ENCODE measurements at places on chromosomes 4 and X.
A peak's percentile ranks its signal among the peaks of the same experiment; 100 is the strongest.

DNA sequence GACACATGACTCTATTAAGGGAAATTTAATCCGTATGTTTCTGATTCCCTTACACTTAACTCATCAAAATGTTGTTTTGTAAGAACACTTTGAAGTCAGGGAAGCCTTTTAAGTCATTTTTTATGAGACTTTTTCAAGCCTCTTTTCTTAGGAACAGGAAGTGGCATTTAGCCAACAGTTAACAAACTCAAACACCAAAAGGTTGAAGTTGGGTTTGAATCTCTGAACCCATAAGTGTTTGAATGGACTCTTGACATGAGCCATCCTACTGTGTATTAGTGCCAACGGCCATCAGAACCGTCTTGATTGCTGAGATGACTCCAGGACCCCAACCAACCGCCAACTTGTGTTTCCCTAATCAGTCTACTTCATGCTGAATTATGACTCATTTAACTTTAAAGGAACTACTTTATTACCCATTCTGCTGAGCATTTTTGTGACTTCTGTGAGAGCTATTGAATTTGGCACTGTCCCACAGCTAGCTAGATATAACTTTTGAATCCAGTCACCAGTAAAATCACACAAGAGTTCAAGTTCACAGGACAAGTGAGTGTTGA, 209.1 kb upstream of the FAT1 start:
- no peak for DNase-seq

- no peak for DNase-seq
These were observed 19.9 kb downstream of the TSC22D3 start for GRCh38 chrX:107755721-107756120.

- DNase-seq = no peak
These were observed 59.9 kb upstream of the TXK start for GRCh38 chr4:48193921-48194468.

GRCh38 chrX:51922561-51922960, 29.1 kb downstream of the MAGED1 start:
- DNase-seq = no peak

DNA sequence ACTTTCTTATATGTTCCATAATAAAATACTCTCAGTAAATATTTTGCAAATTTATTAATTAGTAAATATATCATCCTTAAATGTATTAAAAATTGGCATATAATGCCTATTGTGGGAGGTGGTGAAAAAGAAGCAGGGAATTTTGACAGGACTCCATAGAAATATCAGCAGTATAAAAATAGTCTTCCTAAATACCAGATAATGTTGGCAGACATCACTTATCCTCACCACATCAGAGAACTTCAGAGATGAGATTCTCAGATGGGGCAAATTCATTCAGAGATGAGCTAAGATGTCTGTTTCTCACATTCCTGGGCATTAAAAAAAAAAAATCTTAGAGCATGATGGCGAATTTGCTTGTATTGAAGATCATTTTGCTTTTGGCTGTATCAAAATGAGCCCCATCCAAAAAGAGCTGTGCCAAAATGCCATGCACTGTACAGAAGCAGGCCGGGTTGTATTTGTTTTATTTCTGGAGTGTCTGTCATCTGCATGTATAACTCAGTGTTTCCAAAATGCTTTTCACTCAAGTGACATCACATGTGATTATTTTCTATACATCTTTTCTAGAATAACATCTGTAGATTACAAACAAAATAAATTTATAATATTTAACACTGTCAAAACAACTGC, 41.7 kb downstream of the ATP8A1 start:
- no peak for DNase-seq

- no peak for DNase-seq
These were observed 105.8 kb downstream of the NFKB1 start for GRCh38 chr4:102606846-102607450.

DNA sequence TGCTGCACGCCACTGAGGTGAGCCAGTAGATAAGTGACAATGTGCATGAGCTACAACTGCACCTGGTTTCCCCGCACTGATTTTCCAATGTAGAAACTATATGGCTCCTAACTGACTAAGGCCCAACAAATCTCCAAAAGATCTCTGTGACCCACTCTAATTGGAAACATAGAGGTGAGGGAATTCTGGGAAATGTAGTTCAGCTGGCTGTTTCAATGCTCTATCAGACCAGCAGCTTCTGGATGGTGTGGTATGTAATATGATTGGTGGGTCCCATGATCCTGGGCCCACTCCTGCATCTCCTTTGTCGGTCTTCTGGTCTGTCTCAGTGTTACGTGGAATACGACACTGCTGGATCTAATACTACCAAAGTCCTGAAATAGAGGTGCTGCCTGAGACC, 18.6 kb downstream of the CCDC160 start:
- DNase-seq = no peak

DNA sequence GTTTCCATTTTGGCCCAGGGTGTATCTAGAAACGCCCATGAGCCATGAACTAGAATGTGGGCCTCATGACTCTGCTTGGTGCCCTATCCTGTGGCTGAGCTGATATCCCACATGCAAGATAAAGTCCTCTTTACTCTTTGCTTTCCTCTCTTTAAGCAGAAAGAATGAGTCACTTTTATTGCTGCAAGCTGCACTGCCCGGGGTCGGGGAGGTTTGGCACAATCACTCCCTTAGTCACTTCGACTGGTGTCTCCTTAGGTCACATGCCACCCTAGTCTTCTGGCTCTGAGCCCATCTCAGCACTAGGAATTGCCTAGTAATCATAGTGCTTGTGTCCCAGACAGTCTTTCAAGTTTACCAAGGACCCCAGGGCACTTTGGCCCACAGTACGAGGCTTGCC, 75.1 kb upstream of the CXorf66 start:
- DNase-seq = peak; percentile 1

DNA sequence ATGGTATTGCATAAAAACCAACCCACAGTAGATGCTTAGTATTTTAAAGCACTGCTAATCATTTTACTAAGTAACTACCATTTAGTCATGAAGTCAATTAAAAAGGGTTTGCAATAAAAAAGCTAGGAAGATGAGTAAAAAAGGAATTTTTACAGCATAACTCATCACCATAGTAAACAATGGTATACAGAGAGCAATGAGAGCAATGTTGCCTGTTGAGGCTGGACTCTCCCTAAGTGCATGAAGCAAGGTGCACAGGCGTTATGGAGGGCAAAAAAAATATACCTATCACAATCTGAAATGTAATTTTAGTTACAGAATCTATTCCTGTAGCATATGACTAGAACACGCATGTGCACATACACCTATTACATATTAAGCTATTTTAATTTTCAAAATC, 129.6 kb upstream of the BMP3 start:
- DNase-seq = no peak

- no peak for DNase-seq
These were observed 6.3 kb downstream of the TMEM31 start for GRCh38 chrX:103716962-103717361.

DNA sequence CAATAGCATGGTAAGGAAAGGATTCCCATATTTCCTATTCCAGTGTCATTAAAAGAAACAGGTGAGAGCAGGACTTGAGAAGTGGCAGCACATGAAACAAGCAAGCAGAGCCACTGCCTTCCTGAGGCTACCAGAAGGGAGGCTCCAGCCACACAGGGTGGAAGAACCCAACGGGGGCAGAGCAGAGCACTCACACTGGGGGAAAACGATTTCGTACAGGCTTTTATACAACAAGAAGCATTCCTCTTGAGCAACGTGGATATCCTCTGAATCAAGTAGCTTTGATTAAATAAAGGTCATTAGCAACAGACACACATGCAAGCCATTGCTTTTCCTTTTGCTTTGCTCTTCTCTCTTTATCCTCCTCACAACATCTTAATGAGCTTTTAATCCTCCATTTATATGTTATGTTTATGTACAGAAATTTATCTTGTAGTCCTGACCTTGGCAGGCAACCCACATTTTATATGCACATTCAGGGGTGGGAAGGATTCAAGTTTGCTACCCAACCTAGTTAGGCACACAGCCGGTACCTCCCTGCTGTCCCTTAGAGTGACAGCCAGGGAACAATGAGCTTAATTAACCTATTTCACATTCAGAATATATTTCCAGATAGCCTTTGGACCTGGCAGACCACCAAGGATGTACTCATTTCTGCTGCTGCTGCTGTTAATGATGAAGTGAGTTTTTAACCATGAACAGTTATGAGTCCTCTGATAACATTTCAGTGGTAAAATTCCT, 202.1 kb downstream of the ARHGAP24 start:
- no peak for DNase-seq

DNA sequence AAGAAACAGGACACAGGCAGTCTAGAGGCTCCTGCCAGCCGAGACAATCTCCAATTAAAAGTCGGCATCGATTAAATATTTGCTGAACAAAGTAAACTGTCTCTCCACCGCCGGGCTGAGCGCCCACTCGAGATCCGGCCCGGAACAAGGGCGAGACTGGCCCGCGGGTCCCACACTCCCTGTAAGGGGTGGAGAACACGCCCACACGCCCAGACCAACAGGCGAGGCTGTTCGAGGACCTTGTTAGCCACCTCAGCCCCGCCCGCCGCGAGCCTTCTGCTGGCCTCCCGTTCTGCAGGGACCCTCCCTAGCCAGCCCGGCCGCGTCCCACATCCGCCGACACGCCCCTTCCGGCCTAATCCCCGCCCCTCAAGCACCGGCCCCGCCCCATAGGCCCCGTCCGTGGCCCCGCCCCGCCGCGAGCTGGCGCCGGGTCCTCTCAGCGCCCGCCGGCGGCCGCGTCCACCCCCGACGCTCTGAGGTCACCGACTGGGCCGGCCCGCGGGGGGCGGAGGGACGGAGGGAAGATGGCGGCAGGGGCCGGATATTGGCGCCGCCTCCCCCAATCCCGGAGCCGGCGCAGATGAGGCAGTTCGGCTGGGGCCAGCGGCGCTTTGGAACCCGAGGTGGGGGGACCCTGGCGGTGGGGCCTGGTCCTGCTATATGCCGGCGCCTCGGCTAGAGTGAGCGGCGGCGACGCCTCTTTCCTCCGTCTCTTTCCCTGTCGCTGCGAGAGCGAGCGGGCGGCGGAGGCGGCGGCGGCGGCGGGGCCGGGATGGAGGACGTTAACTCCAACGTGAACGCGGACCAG, at the start of gene SLAIN2:
Gene SLAIN2, plus strand, starts transcription at position 565 of the 811 bp plus-strand sequence. Its CDS starts 211 bp downstream, at position 776.
- peak; percentile 93 for DNase-seq

GRCh38 chrX:150625097-150625496, 56.7 kb downstream of the MTM1 start:
- no peak for DNase-seq

GRCh38 chr4:66489370-66489769, 819.1 kb upstream of the EPHA5 start:
- DNase-seq = no peak

GRCh38 chr4:139876337-139876941, 210.8 kb downstream of the MGST2 start:
- DNase-seq = no peak

DNA sequence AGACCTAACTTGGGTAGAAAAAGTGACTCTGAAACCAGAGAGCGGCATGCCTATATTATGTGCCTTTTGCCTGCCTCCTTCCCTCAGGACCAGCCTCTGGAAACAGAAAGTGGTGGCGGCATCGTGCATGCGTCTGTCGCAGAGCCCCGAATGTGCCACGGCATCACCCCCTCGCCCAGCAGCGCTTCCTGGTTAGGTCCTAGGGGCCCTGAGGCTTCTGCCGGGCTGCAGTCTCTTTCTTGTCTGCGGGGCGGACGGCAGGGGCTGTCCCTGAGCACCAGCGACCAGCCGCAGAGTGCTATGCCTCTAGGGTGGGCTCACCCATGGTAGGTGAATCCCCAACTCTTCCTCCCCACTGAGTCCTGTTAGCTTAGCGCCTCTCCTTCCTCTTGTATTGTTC, 68.7 kb downstream of the VSIG4 start:
- DNase-seq = no peak

DNA sequence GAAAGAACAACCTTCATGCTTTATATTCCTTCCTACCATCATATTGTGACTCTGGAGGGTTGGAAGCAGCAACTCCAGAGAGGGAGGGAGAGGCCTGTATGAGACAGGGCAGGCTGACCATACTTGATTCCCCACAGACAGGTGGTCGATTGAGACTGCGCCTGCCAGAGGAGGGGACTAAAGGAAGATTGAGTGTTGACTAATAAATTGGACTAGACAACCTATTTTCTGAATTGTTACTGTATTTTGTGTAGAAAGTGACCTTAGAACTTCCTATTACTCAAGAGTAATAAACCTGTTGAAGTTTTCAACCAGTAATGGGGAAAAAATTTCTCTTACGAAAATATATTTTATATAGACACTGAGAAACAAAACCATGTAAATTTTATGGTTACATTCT, 301.5 kb downstream of the INPP4B start:
- no peak for DNase-seq

GRCh38 chrX:134713618-134714107, 55.4 kb upstream of the PLAC1 start:
- DNase-seq = no peak

DNA sequence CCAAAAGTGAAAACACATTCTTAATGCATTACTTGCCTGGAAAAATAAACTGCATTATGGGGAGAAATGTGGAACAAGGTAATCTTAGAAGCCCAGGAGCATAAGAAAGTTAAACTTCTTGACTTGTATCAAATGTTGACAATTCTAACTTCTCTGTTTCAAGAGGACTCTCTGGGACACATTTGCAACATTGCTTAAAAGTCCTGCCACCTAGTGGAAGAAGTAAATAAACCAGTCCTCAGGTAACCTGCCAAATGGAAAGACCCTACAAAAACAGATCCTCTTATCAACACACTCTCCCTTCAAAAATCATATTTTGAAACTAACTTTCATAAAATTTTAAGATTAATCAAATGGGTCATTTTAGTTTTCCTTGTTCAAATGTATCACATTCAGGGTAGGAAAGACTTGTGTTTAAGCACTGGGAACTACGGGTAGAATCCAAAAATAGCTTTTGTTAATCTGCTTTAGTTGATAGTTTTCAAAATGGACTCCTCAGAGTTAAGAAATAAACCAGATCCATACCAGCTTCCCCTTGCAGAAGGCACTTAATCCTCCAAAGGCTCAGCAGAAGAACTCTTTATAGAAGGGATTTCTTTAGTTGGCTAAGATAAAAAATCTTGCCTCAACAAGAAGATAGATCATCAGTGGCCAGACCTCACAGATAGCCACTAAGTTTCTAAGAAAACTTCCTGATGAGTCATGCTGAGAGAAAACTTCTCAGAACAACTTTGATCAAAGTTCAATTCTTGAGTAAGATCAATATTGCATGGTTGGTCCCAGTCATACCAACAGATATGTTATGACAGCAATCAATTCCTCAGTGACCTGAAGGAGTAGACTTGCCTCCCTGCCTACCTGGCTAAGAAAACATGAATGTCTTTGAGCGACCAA, 141.7 kb downstream of the HHIP start:
- DNase-seq = no peak

GRCh38 chr4:41454423-41454822, 83.5 kb upstream of the LIMCH1 start:
- DNase-seq = no peak

DNA sequence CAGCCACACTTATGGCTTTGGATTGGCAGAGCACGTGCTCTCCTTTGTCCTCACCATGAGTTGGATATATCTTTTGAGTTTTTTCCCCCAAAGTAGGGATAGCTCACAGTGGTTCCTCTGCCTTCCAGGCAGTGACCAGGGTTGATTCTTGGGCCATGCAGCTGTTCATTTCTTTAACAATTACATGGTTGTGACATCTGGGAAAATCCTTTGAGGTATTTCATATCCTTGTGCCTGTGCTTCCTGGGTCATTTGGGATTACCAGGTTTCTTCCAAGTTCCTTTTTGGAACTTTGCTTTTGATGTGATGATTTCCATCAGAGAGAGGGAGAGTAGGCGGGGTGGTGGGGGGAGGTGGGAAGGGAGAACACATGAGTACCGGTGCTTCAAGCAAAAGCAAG, 15.6 kb downstream of the BCORL1 start:
- DNase-seq = no peak

GRCh38 chr4:3868211-3869173, 102.3 kb downstream of the ADRA2C start:
- DNase-seq = no peak

Data from GOT3 (cell line).